Left renal pelvis (tissue), 4 donors: ENCODE measurements at places on chromosomes 13 and 19. TPM values are rescaled to one million over a fixed set of nuclear protein-coding genes. Genes with fewer than 3 reads are reported as not detected.

ZNF112 gene
- 9.9 TPM for polyA plus RNA-seq

C1QTNF9B gene
- 0.63 TPM for polyA plus RNA-seq

OR7A5 gene
- polyA plus RNA-seq = not detected

DNA sequence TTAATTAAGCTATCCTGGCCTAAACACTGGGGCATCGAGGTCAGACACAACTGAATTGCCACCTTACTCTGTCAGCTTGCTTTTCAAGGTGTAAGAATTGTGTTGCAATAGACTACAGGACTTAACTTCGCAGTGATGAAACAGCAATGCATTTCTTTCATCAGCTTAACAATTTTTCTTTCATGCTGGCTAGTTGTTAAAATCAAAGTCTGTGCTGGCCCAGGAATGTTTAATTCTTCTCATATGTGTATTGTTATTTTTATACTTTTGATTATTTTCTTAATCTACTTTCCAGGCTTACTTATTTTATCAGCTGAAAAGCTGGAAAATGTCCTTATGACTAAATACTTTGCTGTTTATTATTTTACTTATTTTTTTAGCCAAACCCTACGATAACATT is 79.7 kb downstream of the EFNB2 start:
- DNase-seq = no peak

DNA sequence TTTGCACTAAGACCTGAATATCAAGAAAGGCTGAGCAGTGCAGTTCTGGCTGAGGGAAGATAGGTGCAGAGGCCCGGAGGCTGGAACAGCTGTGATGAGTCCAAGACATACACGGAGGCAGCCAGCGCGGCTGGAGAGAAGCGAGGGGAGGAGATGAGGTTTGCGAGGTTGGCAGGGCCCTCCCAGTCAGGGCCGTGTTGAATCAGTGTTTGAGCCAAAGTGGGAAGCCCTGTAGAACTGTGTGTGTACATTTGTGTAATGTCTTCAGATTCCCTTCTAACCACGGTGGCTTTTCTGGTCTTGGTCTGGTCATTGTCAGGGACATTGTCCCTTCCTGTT is 34.9 kb downstream of the PAK4 start:
- DNase-seq = no peak
